ENCODE measurements at places on chromosomes 11 and 22.

DNA sequence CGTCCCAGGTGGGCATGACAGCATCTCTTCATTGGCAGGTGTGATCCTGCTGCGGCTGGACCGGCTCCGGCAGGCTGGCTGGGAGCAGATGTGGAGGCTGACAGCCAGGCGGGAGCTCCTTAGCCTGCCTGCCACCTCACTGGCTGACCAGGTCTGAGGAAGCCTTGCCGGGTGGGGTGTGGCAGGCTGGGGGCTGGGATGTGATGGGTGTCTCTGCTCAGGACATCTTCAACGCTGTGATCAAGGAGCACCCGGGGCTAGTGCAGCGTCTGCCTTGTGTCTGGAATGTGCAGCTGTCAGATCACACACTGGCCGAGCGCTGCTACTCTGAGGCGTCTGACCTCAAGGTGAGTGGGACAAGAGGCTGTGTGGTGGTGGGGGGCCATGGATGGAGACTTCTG is 3.5 kb downstream of the LARGE2 start:
- DNase-seq: peak; percentile 12

DNA sequence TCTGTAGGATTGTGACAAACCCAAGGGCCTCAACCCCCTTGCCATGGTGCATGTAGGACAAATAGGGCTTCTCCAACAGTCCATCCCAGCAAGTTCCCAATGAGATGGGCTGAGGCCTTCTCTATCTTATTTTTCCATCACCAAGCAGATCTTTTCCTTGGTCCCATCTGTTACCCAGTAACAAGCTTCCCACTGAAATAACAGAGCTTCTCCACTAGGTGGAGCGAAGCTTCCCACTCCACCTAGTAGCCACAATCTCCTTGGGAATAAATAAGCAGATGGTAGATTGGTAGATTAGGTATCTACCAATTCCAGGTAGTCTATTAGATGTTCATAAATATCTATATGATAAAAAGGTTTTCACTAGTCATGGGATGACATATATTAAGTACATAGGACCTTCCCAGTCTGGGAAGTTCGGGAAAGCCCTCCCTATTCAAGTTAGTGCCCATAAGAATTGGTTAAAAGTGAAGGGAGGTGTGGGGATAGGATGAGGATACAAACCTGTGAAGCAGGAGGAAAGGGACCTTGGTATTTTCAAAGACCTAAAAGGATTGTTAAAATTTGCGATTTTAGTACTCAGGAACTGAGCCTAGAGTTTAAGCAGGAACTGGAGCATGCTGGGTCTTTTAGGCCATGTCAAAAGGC is 5.9 kb upstream of the OR52L1 start:
- no peak for DNase-seq

- DNase-seq: no peak
Observed at GRCh38 chr11:62842171-62842741, 2.9 kb upstream of the WDR74 start.

GRCh38 chr22:48753381-48753730 is 1074.3 kb downstream of the BRD1 start:
- DNase-seq: no peak

DNA sequence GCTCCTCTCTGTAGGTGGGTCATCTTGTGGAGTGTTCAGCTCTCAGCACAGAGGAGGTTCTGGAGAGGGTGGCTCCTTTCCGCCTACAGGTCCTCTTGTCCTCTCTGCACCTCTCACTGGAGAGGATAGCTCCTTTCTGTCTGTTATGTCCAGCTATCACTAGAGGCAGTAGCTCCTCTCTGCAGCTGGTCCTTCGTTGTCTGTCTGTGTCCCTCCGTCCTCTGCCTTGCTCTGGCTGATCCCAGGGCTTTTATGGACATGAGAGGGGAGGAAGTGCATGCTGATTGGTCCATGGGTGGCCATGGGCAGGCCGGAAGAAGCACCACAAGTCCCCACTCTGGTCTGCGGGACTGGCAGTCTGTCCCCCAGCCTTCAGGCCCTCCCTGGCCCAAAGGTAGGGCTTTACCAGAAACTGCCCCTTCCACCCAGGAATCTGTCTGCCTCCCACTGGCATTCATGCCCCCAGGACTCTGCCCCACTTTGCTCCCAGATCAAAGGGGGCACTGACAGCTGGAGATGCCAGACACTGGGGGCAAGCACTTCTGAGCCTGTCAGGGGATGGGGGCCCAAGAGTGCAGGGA is 38.6 kb upstream of the CALCB start:
- no peak for DNase-seq

DNA sequence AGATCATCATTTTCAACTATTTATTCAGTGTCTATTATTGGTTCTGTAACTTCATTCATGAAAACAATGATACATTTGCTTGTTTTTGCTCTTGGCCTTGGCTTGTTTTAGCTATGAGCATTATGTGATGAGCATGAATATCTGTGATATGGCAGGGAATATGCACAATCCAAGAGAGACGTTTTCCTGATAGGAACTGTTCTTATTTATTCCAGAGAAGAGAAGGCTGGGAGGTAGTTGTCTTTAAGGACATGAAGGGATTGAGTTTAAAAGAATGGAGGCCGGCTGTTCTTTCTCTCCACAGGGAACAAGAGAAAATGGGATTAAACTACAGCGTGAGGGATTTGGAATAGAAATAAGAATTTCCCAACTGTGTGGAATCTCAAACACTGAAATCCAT is 30.3 kb downstream of the BLID start:
- no peak for DNase-seq

GRCh38 chr11:20617346-20618005 is 18.1 kb downstream of the SLC6A5 start:
- no peak for DNase-seq

GRCh38 chr11:71179877-71180605 is 72.3 kb downstream of the SHANK2 start:
- no peak for DNase-seq

DNA sequence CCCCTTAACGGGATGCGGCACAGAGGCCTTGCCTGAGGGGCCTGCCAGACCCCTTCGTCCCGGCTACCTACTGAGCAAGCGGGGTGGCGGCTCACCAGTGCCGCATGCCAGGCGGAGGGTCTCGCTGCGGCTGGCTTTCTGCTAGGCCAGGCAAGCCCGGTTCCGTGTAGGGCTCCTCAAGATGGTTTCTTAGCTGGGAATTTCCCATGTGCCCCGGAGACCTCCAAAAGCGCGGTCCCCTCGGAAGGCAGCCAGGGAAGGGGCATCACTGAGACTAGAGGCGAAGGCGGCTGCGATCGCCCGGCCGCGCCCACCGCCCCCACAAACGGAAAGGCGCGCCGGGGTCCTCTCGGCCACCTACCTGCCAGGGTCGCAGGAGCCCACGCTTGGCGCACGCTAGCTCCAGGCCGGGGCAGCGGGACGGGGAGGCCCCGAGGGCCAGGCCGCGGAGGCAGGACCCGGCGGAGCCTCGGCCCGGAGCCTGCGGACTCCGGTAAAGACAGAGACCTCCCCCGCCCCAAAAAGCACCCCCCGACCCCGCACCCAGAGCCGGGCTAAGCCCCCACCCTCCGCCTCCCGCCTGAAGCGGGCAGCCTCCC is 23.8 kb downstream of the MICAL3 start:
- DNase-seq: peak; percentile 85

DNA sequence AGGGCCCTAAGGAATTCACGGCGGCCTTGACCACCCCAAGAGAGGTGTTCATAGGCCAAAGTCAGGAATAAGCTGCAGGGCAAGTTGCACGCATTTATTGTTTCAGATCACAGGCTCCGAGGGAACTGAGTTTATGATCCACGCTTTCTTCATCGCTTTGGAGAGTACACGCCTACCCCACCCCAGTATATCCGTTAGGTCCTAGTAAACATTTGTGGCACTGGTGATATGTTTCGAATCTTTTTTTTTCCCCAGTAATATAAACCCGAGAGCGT is 805 bp downstream of the GANAB start:
- no peak for DNase-seq

DNA sequence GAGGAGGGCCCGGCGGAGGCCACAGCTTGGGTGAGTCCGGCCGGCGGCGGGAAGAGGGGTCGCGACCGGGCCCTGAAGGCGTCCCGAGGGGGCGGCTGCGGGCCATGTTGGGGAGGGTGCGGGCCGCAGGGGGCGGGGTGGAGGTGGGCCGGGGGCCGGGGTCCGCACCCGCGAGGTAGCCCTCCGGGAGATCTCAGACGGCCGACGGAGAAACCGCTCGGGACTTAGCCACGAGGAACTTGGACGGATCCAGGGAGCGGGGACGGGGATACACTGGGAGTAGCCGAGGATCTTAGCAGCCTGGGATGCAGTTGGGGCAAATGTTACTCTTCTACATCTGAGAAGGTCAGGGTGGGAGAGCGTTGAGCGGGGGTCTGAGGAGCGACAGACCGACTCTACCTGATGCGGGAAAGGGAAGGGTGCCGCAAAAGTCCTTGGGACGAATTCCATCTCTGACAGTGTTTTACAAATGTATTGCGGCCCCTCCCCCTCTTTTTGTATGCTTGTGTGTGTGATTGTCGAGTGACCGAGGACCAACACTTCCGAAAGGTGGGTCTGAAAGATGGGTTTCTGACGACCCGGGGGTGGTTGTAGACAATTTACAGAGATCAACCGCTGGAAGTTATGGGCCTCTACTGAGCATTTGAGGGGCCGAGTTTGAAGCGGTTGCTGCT is 658 bp downstream of the STIP1 start:
- DNase-seq: peak; percentile 44

- peak; percentile 10 for DNase-seq
Observed at GRCh38 chr22:38942702-38943101, 14.7 kb upstream of the APOBEC3A start.

GRCh38 chr11:32266601-32267000 is 168.7 kb downstream of the WT1 start:
- DNase-seq: no peak

DNA sequence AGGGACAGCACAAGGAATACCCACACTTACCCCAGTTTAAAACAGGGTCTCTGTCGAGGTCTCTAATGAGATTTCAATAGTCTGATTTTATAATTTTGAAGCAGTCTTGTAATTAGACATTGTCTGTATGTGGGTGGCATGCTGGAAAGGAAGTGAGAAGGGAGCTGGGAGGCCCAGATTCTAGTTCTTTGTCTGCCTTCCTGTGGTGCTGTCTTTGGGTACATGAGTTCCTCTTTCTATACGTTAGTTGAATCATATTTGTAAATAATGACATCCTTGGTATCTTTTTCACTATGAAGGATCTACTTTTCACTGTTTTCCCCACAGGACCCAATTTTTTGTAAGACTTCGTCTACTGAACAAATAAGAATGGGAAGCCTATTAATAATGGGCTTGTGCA is 42.0 kb upstream of the TENM4 start:
- DNase-seq: peak; percentile 53

DNA sequence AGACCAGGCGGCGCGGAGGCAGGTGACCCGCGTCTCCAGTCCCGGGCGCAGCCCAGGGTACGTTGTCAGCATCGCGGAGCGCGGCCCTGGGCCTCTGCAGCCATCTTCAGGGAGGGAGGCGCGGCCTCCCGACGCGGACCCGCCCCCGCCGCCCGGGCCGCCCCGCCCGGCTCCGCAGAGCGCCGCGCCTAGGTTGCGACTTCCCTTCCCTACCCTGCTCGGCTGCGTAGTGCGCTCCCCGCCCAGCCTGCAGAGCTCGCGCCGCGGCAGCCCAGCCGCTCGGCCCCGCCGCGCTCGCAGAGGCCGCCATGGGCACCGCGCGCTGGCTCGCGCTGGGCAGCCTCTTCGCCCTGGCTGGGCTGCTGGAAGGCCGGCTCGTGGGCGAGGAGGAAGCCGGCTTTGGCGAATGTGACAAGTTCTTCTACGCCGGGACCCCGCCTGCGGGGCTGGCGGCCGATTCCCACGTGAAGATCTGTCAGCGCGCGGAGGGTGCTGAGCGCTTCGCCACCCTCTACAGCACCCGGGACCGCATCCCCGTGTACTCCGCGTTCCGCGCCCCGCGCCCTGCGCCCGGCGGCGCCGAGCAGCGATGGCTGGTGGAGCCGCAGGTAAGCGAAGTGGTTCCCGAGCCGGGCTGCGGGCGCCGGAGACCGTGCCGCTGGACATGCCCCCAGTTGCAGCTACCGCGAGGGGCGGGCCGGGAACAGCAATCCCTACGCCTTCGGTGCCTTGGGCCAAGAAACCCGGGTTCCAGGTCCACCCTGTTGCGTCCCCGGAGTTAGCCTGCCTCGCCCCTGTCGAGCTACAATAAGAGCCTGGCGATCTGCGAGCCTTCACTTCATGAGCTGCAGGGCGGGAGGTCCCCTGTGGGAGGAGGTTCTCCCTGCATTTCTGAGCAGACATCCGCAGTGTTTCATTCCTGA is at the start of gene ENDOD1:
Gene ENDOD1, plus strand, starts transcription at position 227 of the 923 bp plus-strand sequence. Its CDS starts 82 bp downstream, at position 309.
- peak; percentile 93 for DNase-seq

GRCh38 chr11:94424011-94424410 is 22.8 kb upstream of the GPR83 start:
- no peak for DNase-seq

GRCh38 chr22:31055635-31056159 is 25.4 kb upstream of the SMTN start:
- no peak for DNase-seq

GRCh38 chr11:121890946-121891515 is 225.0 kb downstream of the BLID start:
- DNase-seq: no peak

DNA sequence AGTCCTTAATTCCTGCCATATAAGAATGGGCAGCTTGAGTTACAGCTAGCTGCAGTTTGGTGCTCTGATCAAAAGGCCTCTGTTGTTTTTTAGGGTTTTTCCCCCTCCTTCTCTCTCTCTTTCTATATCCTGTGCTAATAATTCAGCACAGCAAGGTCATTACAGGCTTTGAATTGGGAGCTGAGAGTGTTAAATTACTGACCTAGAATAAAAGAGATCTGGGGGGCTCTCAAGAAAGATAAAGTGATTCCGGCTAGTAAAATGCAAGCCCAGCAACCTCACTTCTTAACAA is 84.9 kb downstream of the CSTPP1 start:
- DNase-seq: no peak

GRCh38 chr11:66721939-66722338 is 7.1 kb downstream of the SPTBN2 start:
- DNase-seq: no peak

GRCh38 chr11:112662554-112662953 is 298.7 kb upstream of the NCAM1 start:
- DNase-seq: no peak

DNA sequence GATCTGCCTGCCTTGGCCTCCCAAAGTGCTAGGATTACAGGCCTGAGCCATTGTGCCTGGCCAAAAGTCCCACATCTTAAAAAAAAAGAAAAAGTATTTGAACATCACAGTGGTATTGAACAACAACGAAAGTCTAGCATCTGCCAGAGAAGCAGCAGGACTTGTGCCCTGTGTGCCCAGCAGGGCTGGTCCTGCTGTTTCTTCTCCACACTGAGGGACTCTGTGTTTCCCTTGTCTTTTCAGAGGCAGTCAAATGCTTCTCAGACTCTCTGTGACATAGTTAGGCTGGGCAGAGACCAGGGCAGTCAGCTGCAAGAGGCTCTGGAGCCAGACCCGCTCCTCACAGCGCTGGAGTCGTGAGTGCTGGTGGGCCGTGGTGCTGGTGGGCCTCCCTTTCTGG is 56.2 kb downstream of the SBF1 start:
- DNase-seq: no peak

Measured in B cell (primary cell).